Stimulated activated CD4-positive, alpha-beta T cell treated with anti-CD3 and anti-CD28 coated beads, TNF-alpha, amount 100 ng/mL, for 1 hour (primary cell): ENCODE measurements at places on chromosomes 3 and 15.

DNA sequence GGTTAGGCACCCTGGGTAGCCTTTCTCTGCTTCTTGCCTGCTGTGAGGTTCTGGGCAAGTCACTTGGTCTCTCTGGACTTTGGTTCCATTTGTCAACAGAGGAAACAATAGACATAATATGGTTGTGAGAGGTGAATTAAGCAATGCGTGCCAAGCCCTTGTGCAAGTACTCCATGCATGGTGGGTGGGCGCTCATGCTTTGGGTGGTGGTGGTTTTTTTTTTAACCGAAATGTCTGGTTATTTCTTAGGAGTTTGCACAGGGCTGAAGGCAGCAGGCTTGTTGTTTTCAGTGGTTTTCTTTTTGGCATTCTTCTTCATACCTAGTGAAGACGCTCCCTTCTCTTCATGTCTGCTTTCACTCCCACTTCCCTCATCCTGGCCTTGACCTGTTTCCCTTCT, 84.2 kb upstream of the LRTM1 start:
- DNase-seq: no peak

- DNase-seq: peak; percentile 56
These were observed 62.7 kb upstream of the KLF13 start for GRCh38 chr15:31263751-31264558.

- no peak for DNase-seq
These were observed 7.7 kb downstream of the NCKIPSD start for GRCh38 chr3:48678056-48678455.

DNA sequence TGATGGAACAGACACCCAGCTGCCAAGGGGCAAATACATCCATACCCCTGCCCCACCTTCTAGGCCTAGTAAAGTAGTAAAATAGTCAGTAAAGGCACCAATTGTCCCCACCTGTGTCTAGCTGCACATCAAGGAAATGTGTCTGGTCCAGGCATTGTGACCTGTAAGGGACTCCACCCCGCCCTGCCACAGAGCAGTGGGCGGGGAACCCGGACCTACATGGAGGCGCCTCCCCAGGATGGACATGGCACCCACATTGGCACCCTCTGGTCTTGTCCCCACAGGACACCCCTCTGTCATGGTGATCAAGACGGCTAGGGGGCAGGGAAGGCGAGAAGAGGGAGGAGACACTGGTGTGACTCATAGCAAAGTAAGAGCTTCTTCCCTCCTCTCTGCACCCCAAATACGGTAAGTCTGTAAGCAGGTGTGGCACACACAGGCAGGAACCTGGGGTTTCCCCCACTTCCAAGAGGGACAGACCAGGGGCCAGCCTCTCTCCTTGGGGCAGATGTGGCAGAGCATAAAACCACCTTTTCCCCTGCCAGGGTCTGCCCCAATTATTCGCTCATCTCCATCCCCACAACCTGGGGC, 13.5 kb upstream of the LINGO1 start:
- no peak for DNase-seq

- DNase-seq: no peak
These were observed 55.0 kb upstream of the SOX14 start for GRCh38 chr3:137709011-137709601.

DNA sequence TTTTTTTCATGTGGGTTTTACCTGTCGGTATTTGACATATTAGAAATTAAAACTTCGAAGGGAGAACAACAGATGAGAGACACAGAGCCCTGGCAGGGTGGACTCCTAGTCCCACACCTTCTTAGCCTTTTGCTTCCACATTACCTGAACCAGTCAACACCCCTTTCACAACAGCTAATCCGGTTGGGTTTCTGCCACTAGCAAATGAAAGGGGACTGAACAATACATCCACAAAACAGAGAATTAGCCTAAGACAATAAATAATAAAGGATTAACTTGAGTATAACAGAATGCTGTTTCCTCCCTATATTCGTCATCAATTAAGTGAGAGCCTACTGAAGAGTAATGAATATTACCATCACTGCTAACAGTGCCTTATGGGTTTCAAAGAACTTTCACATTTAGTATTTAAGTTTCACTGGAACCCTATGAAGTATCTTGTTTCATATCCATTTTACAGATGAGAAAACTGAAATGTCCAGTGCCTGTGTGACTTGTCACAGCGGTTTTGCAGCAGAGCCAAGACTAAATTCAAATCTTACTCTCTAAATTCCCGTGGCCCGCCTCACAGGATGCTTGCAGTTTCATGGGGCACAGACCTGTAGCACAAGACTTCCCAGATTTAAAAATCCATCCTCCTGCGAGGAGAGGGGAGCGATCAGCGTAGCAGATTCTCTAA, 1.0 kb upstream of the RAB8B start:
- no peak for DNase-seq

DNA sequence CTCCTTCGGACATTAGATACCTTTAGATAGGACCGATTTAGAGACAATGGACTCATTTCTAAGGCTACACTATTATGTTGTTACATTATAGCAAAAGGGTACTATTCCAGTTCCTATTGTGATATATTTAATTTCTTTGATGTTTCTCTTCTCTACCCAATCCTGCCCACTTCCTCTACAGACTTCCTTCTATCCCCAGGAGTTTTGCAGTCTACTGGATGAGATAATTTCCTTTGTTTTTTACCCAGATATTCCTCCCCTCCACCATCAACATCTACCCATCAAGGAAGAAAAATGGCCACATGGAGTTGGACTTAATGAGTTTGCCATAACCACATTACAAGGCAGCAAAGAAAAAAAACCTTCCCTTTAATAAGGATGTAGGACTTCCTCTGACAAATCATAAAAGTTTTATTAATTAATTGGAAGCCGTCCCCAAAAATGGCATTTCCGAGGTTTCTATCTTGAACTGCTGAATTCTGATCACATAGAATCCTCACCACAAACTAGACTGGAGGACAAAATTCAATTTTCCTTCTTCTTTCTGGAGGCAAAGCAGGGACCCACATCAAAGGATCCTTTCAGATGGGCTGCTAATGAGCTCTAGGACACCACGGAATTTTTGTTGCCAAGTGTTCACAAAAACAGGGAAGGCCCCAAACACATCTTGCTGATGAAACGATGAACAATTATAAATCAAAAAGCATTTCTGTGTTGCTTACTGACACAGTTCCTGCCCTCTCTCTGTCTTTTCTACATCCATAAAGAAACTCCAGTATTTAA, 33.4 kb downstream of the FRMD4B start:
- no peak for DNase-seq

GRCh38 chr3:149377408-149378364, at the start of gene TM4SF1:
Gene TM4SF1, minus strand, starts transcription at chr3:149377649. Its CDS starts 102 bp downstream, at chr3:149377547.
- DNase-seq: no peak

GRCh38 chr15:69627548-69628158, 175.0 kb downstream of the RPLP1 start:
- no peak for DNase-seq

GRCh38 chr3:57587905-57588304, 9.2 kb downstream of the ARF4 start:
- DNase-seq: no peak

- no peak for DNase-seq
These were observed 610.0 kb downstream of the FOXP1 start for GRCh38 chr3:70973558-70973957.

- no peak for DNase-seq
These were observed 54.8 kb upstream of the CHST2 start for GRCh38 chr3:143064777-143065176.

GRCh38 chr3:61809879-61810278, 248.5 kb downstream of the PTPRG start:
- DNase-seq: no peak

GRCh38 chr3:13074006-13074375, 762 bp upstream of the IQSEC1 start:
- DNase-seq: no peak

GRCh38 chr3:2090095-2090911, 8.4 kb upstream of the CNTN4 start:
- DNase-seq: no peak

- no peak for DNase-seq
These were observed 48.7 kb downstream of the BFSP2 start for GRCh38 chr3:133448478-133449122.

DNA sequence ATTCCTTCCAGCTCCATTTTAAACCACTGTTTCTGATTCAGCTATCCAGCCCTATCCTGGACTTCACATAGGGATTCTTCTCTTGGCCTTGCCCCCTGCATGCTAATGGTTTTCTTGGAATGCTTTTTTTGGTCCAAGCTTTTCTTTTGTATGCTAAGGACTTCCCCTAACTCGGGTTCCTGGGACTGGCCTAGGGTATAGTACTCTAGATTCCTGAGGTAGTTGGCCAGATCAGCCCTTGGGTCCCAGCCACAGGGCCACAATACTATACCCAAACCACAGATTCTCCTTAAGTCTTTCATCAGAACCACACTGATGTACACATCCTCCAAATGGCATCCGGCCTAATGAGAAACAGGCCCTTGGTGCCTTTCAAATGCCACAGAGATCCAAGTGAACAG, 2.8 kb downstream of the FYCO1 start:
- DNase-seq: no peak

GRCh38 chr3:178382449-178383061, 153.7 kb upstream of the KCNMB2 start:
- no peak for DNase-seq

DNA sequence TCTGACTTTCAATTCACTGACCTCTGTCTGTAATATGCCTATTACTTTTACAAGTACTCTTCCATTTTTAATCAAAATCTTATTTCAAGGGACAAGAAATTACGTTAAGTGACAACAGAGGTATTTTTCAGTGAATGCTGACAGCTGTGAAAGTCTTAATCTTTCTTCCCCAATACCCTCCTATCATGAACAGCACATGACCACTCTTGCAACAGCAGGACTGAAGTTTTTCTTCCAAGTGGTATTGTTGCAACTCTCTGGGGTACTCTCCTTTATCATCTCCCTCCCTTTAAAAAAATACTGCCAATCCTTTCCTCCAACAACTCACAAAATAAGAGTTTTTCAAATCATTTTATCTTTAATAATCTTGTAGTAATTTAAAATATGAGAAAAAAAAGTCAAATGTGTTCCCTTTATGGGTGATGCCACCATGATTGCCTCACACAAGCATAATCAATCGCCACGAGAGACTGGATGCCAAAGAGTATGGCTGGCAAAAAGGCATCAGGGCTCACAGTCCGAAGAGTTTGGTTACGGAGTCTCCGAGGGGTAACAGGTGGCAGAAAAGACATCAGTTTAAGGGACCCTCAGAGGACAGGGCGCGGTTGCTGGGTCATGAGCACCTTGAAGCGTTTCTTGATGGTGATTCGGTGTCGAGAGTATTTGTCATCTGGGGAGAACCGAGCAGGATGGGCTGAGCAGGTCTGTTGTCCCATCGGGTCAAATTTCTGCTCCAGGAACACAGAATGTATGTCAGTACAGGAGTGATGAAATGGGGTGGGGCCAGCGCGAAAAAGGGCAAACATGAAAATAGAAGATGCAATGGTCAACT, 1.3 kb downstream of the NOP10 start:
- DNase-seq: no peak

DNA sequence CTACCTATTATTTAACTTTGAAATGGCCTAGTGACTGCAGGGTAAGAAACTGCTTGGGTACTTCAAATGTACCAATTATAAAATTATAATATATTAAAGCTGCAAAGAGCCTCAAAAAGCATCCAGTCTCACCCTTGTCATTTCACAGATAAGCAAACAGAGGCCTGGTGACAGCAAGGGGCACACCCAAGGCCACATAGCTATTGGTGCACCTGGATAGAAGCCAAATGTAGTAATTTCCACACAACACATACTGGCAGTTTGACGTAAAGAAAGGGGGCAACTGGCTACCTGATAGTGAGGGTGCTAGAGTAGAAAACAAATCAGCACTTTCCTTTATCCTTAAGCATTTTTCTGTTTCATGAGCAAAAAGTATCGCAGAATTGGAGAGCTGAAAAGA, 51.1 kb downstream of the IFT57 start:
- no peak for DNase-seq

DNA sequence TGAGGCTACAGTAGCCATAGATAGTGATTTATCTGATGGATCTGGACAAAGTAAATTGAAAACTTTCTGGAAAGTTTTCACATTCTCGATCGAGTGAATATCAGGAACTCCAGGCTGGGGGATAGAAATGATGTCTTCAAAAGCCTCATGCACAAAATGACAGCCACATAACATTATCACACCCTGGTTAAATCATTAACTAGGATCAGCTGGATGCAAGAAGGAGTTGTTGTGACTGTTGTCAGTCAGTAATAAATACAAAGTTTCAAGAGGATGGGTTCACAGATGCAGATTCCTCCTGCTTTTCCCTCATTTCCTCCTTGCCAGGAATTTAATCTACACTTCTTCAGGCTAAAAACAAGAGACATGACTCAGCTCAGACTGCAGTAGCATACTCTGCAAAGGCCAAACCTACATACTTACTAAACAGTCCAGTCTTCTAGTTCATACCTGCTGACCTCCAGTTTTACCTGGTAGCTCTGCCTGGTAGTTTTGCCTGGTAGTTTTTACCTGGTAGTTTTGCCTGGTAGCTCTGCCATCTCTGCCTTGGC, 40.9 kb downstream of the C2CD4A start:
- no peak for DNase-seq

GRCh38 chr3:127538569-127538968, 52.0 kb downstream of the TPRA1 start:
- no peak for DNase-seq

- no peak for DNase-seq
These were observed 63.8 kb downstream of the NCEH1 start for GRCh38 chr3:172647080-172647479.

DNA sequence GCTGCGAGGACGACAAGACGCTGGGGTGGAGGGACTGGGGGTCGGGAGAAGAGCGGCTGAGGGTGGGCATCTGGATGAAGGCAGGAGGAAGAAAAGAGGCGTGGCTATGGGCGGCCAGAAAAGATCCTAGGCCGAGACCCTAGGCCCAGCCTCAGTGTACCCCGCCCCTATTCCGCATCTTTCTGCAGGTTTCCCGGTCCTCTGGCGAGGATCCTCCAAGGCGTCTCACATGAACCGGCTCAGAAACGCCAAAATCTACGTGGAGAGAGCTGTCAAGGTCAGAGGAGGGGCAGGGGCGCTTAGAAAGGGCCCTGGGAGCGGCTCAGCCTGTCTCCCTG, 340 bp downstream of the TTLL3 start:
- no peak for DNase-seq

DNA sequence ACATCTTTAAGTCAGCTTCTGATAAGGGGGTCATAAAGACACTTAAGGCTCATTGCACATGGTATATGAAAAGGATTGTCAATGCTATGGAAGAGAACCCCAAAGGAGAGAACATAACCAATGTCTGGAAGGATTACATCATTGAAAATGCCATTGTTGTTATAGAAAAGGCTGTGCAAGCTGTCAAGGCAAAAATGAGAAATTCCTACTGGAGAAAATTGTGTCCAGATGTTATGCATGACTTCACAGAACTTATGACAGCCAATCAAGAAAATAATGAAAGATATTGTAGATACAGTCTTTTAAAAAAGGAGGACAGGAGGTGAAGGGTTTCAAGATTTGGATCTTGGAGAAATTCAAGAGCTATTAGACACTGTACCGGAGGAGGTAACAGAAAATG, 96.3 kb upstream of the MBNL1 start:
- DNase-seq: no peak

GRCh38 chr3:53224026-53224425, 31.8 kb downstream of the TKT start:
- DNase-seq: no peak

- no peak for DNase-seq
These were observed 30.5 kb downstream of the CA12 start for GRCh38 chr15:63351170-63351569.

- no peak for DNase-seq
These were observed 85.0 kb downstream of the HES1 start for GRCh38 chr3:194220901-194221326.
